ENCODE measurements at places on chromosomes 2 and 18.

DNA sequence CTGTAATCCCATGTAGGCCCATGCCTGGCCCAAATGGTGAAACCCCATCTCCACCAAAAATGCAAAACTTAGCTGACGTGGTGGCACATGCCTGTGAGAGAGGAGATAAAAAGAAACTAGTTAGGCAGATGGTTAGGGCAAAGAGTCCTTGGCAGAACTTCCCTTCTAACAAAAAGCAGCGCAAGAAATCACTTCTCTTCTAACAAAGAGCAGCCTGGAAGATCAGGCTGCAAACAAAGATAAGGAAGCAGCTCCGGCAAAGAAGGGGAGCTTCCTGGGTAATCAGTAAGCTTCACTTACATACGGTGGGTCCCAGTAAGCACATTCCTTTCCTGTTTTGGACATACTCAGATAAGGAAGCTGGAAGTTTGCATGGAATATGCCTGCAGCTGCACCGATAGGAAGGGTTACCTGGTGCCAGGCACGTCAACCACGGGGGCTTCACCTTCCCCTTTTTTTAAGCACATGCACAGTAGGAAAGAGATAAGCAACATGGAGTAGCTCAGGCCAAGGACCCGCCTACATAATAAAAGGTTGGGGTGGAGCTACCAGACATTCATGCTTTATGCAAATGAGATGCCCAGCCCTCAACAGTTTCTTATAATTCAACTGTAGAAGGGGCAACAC, 61.0 kb upstream of the SLC25A52 start:
- DNase-seq = peak; percentile 95

DNA sequence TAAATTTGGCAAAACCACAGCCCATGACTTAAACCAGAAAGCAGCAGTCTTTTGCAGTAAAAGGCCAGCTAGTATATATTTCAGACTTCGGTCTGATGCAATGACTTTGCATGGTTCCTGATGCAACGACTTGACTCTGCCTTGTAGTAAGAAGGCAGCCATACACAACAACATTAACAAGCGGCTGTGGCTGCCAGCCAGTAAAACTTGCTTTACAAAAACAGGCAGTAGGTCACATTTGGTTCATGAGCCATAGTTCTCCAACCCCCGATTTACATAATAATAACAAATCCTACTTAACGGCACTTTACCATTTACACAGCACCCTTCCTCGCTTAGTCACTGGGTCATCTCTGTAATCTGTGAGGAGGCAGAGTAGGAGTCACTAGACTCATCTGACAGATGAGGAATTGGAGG, 410.3 kb downstream of the LRATD1 start:
- DNase-seq = no peak

DNA sequence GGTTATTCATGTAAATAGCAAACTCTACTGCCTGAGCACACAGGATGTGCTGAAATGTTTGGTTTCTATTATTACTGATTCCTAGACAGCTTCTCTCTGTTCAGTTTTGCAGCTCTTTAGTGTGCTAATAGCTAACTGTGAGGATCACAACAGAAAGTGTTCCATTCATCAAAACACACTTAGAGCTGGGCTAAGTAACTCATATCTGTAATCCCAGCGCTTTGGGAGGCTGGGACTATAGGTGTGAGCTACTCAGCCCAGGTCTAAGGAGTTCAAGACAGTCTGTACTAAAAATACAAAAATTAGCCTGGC, 63.2 kb downstream of the MOGAT1 start:
- no peak for DNase-seq

GRCh38 chr2:29864988-29865387, 56.4 kb downstream of the ALK start:
- DNase-seq = no peak

DNA sequence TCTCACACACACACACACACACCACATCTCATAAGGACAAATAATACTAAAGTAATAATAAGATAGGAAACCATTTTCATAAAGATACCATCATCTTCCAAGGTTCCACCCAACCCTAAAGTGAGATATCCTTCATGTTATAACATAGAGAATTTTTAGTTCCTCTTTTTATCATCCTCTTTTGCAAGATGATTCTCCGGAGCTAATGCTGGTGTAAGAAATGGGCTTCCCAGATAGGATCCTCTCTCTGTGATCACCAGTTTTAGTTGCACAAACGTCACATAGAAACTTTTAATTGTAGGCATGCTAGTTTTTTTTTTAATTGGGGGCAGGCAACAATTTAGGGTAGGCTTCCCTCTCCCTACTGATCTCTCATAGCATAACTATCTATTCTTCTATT, 49.6 kb downstream of the ARHGAP25 start:
- peak; percentile 55 for DNase-seq

GRCh38 chr2:72271766-72272641, 124.3 kb upstream of the CYP26B1 start:
- no peak for DNase-seq

GRCh38 chr2:110101280-110101844, 14.3 kb downstream of the MALL start:
- no peak for DNase-seq

DNA sequence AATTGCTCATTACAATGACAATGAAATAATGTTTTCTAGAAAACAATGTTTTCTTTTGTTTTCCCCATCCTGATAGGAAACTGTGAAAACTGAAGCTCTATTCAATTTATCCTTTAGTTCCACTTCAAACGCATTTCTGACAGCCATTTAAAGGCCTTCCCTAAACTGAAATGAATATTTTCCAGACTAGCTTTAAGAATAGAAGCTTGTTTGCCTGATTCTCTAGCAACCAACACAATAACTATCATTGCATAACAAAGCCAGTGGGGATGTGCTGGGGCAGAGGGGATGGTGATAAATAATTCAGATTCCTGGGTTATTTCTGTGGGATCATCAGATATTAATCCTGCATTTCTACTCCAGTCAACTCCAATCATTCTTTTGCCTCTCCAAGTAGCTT, 427.1 kb downstream of the RND3 start:
- no peak for DNase-seq

- peak; percentile 87 for DNase-seq
Observed at GRCh38 chr2:174597345-174598047, at the start of gene WIPF1. TSS of gene WIPF1 (minus strand) at chr2:174597804. CDS start at chr2:174585573, 12,231 bp downstream.

- DNase-seq = no peak
Observed at GRCh38 chr18:42412281-42412680, 457.2 kb downstream of the PIK3C3 start.

DNA sequence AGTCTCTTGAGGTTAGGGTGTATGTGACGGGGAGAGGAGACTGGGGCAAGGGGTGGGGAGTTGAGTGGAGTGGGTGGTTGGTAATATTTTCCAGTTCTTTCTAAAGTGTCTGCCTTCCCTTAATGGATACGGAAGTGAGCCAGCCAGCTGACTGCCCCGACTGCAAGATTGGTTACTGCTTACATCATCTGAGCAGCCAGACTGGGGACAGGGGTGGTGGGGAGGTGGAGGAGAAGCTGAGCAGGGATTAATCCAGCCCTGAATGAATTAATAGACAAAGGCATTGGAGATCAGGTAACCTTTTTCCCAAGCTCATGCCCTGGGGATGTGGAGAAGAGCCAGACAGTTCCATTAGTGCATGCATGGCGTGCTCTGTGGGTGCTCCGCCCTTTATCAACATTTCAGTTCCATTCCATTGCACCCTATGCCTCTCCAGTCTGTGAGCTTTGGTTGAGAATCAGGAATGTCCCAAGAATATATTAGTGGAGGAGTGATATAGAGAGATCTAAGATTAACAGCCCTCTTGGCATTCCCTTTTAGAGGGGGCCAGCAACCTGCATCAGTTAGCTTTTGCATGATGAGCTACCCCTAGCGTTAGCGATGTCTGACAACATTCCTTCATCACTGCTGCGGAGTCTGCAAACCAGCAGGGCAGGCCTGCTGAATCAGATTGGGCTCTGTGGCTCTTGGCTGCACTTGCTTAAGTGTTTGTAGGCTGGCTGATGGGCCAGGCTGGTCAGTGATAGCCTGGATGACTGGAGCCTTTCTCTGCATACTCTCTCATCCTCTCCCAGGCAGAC, 67.4 kb downstream of the TNP1 start:
- DNase-seq = peak; percentile 82

- no peak for DNase-seq
Observed at GRCh38 chr2:230873661-230874401, 9.1 kb downstream of the ITM2C start.

GRCh38 chr18:13028869-13029268, 37.7 kb downstream of the CEP192 start:
- no peak for DNase-seq

DNA sequence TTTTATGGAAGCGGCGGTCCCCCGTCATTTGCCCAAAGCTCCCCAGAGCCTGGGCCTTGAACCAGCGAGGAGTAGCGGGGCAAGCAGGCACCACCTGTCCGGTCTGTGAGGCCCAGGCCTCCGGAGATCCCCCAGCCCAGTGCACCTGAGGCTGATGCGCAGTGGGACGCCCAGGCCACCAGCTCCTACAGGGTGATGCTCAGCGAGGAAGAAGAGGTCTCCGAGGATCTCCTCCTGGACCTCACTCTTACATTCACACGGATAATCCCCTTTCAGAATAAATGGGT, 220.2 kb downstream of the NDUFA10 start:
- no peak for DNase-seq

- DNase-seq = no peak
Observed at GRCh38 chr2:11579867-11580659, 46.2 kb downstream of the GREB1 start.

DNA sequence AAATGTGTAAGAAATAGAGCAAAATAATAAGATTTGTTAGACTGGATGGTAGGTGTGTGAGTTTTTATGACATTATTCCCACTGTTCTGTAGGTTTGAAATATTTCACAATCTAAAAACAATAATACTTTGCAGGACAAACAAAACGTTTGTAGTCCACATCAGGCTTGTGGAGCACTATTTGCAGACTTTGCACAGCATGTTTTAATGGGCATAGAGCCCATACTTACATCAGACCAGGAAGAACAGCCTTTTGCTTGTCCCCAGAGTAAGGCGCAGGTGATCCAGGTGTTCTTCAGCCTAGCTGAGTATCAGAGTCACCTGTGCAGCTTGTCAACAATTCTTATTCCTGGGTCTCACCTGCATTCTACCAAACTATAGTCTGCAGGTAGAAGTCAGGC, 9.1 kb upstream of the STK39 start:
- no peak for DNase-seq

DNA sequence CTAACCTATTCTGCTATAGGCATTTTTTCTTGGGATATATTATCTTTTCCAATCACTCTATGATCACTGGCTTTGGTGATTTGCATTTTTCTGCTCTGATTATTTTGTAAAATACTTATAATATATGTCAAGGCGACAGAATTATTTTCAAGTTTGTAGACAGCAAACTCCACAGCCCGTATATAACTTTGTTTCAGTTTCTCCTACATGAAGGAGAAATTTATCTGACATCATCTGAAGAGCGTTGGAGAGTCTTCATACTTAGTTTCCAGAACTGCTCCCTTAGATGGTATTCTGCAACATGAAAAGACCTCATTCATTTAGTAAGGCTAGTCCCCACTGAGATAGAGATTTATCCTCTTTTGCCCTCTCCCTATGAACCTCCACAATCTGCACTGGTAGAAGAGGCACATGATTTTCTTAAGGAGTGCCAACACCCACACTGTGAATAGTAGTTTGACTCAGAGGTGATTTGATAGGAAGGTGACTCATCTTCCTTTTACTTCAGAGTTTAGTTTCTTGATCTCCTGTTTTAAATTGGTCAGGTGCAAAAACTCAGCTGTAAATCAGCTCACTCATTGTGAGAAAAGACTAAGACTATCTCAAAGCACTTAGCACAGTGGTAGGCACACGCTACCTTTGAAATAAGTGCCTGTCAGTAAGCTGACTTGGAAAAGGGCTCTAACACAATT, 1848.6 kb upstream of the CELF4 start:
- peak; percentile 22 for DNase-seq

DNA sequence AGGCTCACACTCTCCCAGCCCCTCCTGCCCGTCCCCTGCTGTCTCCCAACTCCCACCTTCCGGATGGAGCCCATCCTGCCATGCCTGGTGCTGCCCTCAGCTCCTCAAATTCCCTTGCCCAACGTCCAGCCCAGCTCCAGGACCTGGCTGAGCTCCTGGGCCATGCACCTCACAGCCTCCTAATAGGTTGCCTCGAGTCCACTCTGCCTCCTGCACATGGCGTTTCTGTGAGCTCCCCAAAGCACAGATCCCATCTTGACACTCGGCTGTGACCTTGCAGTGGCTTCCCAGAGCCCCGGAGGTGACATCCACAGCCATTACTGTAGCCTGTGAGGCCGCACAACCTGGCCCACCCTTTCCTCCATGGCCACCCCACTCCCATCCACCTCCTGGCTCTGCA, 191.9 kb upstream of the SALL3 start:
- no peak for DNase-seq

GRCh38 chr2:9071032-9071431, 67.5 kb upstream of the MBOAT2 start:
- DNase-seq = no peak

DNA sequence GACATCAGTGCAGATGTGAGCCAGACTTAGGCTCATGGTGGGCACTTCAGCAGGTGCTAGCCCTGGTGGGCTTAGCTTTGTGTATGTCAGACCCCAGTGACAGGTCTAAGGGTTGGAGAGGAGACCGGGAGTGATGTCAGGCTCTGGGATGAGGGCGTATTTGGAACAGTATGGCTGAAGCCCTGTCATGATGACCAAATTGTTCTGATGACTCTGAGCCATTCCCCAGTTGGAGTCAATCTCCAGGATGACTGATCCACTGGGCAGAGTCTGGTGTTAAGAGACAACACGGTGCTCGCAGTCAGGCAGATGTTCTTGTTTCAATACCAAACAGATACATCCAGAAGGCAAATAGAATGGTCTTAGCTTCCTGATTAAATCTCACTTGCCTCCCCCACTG, 241.5 kb downstream of the SOX11 start:
- DNase-seq = no peak

GRCh38 chr2:66693076-66693965, 258.4 kb downstream of the MEIS1 start:
- DNase-seq = no peak

DNA sequence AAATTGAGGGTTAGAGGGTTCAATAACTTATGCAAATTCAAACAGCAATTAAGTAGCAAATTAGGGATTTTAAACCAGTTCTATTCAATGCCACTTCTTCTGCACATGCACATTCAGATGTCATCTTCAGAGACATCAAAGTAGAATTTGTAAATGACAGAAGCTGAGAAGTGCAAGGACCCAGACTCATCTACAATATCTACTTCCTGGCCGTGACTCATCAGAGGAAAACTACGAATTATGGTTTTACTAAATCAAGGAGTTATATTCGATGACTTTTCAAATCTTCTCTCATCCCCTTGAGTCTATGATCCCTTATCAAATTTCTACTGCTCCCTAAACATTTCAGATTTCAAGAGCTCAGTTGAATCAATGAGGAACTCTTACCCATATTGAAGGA, 20.0 kb upstream of the STAT4 start:
- DNase-seq = no peak

- no peak for DNase-seq
Observed at GRCh38 chr2:4792126-4792525, 900.1 kb upstream of the SOX11 start.

All from OCI-M1 (cell line).